ENCODE measurements at places on chromosomes 12 and 14.

GRCh38 chr14:30125322-30125979, 197.8 kb upstream of the PRKD1 start:
- DNase-seq: no peak

DNA sequence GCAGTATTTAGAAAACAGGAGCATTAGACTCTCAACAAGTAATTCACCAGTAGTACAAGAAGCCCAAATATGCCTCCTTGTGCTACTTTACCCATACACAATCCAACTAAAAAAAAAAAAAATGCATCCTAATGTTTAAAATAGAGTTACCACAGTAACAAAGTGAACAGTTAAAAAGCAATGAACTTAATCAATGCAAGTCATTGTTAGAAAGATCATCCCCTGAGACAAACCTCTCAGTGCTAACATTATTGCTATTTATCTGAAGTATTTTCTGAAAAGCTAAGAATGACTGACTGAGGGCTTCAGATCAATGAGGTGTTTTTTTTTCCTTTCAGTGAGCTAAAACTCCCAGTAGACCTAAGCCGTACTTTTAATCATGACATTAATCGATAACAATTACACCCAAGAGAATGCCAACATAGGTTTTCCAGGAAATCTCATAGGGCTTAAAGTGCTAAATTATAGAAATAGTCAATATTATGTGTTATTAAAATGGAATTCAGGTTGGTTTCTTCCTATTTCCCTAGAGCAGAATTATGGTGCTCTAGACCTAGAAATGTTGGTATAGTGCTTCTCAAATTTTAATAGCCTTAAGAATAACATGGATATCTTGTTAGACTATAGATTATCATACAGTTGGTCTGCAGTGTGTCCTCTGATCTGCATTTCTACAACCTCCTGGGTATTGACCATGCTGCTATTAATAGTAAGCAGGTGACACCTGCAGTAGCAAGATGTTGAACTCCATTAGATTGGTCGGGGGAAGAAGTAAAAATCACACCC, 123.0 kb downstream of the PRKD1 start:
- no peak for DNase-seq

DNA sequence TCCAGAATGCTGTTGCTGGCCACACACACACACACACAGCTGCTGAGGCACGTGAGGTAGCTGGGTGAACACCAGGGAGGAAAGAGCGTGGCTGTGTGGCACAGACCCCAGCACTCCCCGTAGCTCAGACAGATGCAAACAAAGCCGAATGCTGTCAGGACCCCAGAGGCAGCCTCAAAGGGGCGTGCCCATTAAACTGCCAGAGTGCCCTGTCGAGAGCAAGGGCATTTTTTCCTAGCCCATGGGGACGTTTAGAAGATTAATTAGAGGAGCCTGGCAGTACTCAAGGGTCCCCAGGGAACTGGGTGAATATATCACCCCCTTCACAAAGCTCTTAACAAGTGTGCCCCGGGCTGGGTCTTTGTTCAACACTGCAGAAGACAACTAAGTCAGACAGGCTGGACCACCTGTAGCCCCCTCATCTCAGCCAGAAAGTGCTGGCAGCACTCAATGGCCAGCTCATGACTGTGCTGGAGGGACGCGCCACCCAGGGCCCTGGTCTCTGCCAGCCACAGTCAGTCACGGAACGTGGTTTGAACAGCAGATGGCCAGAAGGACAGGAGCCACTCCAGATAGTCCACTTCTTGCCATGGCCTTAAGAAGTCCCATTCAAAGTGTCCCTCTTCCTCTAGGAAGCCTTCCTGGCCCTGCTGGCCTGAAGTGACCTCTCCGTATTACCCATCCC, 37.5 kb downstream of the TTC7B start:
- no peak for DNase-seq

DNA sequence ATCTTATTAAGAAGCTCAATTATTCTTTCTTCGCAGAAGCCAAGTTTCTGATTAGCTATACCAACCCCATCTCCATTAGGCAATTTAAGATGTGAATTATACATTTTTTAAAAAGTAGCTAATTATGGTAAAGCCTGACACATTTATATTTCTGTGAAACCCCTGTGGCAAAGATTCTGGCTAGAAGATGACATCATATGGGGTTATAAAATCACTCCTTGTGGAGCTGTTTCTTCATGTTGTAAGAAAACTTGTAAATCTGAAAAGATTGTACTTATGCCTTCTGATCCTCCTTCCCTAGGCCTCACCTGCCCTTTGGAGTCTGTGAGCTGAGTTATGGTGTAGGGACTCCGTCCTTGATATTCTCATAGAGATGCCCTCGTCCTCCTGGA, 78.1 kb downstream of the CHST11 start:
- no peak for DNase-seq

DNA sequence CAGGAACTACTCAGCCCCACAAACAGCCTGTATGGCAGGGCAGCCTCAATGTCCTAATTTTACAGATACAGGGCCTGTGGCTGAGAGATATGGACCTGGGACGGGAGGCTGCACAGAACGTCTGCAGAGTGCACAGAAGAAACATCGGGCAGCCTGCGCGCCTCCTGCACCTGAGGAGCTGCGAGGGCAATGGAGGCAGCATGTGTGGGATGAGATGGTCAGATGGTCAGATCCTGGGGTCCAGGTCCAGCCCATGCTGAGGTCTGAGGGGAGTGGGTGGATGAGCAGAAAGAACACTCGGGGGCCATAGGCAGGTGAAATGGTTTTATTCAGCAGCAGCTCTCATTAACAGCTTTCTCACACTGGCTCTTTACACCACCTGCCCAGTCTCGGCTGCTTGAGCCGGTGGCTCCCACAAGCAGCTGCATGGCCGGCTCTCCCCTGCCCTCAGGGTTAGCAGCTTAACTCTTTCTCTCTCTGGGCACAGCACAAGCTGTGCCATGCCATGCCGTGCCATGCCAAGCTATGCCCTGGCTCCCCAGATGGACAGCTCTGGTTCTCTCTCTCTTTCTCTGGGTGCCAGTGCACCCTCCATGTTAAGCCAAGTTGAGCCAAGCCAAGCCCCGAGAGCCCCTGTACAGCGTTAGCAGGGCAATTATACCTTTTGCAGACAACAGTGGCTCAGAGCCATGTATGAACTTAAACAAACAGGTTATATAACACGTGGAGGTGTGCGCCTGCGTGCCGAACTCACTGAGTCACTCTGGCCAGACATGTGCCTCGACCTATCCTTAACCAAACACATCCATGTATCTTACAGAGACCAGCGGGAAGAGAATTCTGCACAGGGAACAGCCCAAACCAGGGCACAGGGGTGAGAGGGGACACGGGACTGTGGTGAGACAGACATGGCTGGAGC, 47.6 kb downstream of the RIMBP2 start:
- DNase-seq: no peak

DNA sequence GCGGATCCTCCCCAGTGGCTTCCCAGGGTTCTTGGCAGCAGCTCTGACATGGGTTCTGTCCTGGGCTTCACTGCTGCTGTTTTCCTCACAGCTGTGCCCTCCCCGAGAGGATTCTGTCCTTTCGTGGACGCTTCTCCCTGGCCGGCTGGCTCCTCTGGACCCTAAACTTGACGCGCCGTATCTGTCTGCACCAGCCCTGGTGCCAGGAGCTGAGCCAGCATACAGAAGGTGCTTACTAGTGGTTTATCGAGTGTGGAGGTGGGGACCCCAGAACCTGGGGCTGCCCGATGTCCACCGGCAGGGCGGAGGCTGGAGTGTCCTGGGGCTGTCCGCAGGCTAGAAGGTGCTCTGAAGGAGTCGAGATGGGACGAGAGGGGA, 17.2 kb downstream of the FBRSL1 start:
- DNase-seq: no peak

DNA sequence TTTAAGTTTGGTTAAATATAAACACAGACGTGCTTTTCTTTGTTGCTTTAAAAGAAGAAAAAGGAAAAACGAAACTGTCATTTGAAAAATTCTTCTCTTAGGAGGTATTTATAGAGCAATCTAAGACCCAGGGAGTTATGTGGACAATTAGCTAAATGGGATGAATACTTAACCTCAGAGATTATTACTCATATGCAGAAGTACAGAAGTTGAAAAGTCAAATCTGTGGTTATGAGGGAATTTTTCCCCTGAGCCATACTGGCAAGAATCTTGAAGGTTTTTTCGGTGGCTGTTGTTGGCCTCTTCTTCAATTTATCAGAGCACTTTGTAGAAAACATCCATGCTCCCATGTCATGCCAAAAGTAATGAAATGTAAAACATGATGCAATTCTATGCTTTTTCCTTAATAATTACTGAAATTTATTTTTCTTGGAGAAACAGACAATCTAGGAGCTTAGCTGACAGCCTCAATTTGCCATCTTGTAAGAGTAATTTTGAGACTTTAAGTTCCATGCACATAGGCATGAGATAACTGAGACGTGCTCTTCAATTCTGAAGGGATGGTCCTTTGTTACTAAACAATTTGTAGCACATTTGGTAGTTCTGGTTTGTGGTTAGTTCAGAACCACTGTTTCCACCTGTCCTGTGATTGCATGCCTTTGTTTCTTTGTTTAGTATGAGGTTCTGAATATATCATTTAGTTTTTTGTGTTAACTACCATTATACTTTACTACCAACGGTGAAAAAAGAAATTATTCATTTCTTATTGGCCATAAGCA, 126.6 kb downstream of the BCAT1 start:
- DNase-seq: no peak

DNA sequence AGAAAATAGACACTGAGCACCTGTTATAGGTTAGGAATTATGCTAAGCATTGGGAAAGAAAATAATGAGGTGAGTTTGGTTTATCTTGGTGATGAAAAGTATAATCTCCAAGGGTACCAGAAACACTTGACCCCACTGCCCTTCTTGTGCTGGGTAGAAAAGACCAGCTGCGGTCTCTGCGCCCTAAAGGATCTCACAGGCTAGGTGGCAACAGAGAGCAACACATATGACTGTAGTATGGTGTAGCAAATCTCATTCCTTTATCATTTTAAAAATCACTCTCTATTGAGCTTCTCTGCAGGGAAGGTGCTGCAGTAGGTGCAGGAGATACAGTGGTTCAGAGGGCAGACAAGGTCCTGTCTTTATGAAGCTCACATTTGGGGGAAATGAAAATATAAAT, 26.1 kb downstream of the NRXN3 start:
- DNase-seq: no peak

- DNase-seq: no peak
Observed at GRCh38 chr12:46775796-46776195, 50.0 kb downstream of the SLC38A4 start.

GRCh38 chr12:6391013-6391412, 7.1 kb downstream of the LTBR start:
- no peak for DNase-seq

DNA sequence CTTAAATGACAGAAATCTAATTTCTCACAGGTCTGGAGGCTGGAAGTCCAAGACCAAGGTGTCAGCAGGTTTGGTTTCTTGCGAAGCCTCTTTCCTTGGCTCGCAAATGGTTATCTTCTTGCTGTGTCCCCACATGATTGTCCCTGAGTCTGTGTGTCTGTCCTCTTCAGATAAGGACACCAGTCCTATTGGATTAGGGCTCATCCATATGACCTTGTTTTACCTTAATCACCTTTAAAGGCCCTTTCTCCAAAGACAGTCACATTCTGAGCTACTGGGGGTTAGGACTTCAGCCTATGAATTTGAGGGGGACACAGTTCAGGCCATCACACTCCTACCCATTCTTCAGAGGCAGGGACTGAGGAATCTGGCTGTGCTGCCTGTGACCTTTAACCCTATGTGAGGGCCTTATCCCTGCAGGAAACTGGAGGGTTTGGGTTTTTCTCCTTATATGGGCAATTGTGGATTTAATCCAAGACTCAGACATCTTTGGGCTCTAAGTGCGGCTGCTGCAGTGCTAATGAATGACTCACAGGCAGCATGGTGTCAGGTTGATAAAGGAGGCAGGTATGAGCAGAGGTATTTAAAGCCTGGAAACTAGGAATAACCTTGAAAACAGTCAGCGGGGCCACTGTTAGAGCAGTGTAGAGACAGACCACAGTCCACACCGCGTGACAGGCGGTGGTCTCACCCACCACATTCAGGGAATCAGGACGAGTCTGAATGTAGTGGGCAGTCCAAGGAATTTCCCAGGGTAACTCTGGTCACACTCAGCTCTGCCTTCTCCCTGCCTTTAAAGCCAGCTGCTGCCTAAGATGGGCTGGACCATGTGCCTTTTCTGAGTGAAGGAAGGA, 10.2 kb downstream of the TPCN1 start:
- no peak for DNase-seq

- DNase-seq: peak; percentile 9
Observed at GRCh38 chr12:2035431-2036055, 17.2 kb upstream of the CACNA1C start.

- DNase-seq: no peak
Observed at GRCh38 chr14:54132496-54132895, 175.9 kb upstream of the BMP4 start.

GRCh38 chr14:48582938-48583337, 907.5 kb upstream of the MDGA2 start:
- no peak for DNase-seq
